ENCODE measurements at places on chromosomes 11 and 22.
A peak's percentile ranks its signal among the peaks of the same experiment; 100 is the strongest.

DNA sequence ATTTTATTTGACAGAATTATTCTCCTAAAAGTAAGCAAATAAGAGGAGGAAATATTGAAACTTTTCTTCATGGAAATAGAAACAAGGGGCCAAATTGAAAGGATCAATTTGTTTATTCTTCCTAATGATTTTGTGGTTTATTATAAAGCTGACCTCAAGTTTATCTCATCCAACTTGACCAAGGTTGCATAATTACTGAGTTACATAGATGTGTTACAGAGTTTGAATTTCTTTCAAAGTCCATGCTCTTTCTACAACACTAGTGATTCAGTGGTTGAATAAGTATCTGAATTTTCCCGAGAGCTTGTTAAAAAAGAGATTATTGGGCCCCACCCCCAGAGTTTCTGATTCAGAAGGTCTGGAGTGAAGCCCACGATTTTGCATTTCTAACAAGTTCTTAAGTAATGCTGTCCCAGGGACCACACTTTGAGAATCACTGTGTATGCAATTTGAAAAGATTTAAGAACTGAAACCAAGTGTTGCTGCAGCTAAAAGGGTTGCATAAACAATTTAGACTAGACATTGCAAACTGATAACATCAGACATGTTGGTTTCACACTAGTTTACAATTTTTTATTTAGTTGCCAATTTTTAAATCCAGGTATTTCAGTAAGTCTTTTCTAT is 485.7 kb upstream of the ANO5 start:
- DNase-seq = no peak

DNA sequence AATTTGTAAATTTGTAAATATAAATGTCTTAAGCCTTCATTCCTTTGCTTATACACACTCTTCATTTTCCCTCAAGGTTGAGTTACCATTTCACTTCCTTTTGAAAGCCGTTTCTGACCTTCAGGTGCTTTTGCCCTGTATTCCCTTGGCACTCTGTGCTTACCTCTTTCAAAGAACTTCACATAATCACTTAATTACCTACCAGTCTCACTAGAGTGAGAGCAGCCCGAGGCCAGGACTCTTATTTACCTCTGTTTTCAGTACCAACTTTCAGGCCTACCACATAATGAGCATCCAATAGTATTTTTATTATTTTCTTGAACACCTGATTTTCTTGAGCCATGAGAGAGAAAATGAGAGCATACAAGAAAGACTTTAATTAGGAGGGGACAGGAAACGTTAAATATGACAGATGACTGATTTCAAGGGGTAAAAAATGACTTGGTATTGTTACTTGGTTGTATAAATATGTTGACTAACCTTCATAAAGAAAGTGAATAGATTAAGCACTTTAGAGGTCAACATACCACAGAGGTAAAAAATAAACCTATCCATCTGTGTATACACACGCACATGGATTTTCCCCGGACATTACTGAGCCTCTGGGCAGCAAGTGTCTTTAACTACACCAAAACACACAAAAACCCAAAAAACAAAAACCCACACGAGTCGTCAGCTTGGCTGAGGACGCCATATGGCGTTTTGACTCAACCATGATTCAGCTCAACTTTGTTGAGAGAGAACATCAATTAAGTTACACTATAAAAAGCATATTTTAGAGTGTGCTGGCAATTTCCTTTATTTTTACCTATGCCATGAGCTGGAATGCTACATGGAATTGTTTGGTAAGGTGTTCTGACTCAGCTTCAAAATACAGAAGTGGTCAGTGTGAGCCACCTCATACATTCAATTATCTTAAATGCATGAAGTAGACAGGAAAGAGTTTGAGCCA is 7.6 kb downstream of the ATXN10 start:
- DNase-seq = no peak

DNA sequence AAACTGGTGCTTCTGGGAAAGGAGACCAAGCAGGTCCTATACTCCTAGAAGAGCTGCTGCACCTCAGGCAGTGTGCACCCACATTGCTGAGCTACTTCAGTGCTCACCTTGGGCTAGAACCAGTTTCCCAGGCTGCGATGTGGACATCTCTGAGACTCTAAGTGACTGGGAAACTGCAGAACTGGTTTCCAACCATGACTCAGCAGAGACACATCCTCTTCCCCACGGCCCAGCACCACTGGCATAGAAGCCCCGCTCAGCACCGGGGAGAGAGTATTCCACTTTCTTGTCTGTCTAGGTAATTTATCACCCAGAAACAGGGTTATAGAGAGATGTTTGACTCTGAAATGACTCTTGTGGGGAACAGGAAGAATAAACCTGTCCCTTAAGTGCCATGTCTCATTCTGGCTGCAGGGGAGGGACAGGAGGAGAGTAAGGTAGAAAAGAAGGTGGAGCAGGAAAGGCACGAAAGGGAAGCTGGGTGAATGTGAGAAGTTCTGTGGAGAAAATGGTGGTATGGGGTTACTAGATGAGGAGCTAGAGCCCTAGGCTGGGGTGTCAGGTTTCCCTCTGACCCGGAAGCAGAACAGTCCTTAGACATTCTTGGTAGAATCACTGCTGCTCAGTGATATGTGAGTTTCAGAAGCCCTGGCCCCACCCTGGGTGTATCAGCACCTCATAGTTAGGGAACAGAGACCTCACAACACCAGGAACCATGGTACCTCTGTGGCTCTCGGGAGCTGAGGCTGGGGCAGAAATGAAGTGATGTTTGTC is 340.4 kb upstream of the NCAM1 start:
- no peak for DNase-seq

GRCh38 chr22:24115247-24116207 is 65.8 kb upstream of the SUSD2 start:
- DNase-seq = no peak

- DNase-seq = no peak
Measured at GRCh38 chr11:67365736-67366444, 7.5 kb downstream of the CLCF1 start.

DNA sequence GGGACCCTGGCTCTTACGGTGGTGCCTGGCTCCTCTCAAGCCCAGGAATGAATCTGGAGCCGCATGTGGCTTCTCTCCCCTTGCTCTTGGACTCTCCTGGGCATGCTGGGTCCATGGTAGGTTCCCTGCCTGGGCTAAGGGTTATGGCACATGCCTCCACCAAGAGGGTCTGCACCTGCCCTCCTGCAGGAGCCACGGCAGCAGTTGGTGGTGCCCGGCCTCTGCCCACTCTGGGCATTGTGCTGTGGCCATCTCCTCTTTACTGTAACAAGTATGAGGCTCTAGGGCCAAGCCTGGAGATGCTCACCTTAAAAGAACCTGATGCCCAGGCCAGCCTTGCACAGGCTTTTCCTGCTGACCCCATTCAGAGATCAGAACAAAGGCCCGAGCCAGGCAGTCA is 104.0 kb upstream of the PITPNB start:
- DNase-seq = no peak

GRCh38 chr11:69638941-69639681 is 1.8 kb upstream of the CCND1 start:
- DNase-seq = peak; percentile 20

- DNase-seq = no peak
Measured at GRCh38 chr11:131217313-131218310, 152.8 kb upstream of the NTM start.

GRCh38 chr22:35301372-35301874 is 1.7 kb downstream of the TOM1 start:
- DNase-seq = peak; percentile 31

DNA sequence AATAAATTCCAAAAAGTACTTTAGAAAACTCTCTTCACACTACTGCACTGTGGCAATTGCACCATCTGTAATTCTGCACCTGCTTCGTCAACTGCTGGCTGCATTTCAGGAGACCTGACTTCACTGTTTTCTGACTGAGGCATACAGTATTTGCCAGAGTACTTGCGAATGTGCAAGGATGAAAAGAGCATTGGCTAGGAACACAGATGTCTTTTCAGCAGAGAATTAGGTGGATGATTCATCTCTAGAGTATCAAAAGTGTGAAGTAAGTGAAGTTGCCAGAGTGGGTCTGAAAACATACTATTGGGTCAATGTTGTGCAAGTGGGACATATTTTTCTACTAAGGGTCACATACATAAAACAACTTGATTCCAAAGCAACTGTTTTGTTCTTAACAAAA is 427.5 kb upstream of the CCDC90B start:
- DNase-seq = no peak

- DNase-seq = no peak
Measured at GRCh38 chr11:66335531-66336233, 552 bp downstream of the RIN1 start.

- peak; percentile 27 for DNase-seq
Measured at GRCh38 chr11:8328848-8329330, 65.2 kb upstream of the LMO1 start.

GRCh38 chr22:43969021-43969878 is 14.0 kb downstream of the SAMM50 start:
- DNase-seq = no peak

DNA sequence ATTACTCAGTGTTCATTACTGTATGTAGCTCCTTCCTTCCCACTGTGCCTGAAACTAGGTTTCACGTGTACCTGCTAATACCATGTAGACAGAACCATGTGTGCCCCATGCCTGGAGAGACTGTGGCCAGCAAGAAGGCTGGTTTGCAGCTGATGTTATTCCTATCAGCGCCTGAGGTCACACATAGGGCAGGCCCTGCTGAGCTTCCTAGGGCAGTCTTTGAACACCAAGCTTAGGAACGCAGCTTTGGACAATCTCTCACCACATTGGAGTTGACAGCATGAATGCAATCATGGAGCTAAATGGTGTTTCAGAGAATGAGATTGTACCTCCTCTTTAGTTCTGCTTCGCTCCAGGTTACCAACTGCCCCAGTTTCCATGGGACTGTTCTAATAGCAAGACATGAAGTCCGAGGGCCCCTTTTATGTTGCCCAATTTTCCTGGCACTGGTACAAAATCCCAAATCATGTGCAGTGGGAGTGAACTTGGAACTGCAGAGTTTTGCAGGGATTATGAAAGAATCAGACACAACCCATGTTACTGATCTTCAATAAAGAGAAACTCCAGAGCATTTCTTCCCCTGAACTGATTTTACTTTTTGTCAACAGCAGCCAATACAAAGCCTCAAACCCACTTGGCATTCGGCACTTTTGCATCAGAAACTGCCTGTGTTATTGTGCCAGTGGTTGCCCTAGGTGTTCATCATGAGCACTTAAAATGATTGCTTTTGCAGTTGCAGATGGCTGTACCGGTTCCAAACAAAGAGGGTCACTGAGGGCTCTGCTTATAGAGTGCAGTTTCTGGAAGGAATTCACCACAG is 154.2 kb upstream of the TTC12 start:
- no peak for DNase-seq

GRCh38 chr11:67983951-67984350 is 19.9 kb downstream of the UNC93B1 start:
- DNase-seq = no peak

DNA sequence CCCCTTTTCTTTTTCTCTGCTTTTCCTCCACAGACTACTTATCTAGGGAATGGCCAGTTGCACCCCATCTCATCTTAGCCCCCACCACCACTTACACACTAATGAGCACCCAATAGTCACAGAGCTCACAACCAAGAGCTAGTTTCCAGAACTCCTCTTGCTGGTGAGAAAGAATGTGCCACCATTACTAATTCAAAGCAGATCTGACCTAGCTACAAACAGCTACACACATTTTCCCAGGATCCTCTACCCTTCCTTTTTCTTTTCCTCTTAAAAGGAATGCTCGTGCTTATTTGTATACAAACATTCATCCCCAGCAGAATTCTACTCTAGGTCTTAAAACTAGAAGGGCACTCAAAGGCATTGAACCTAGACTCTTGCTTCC is 136.8 kb downstream of the CD44 start:
- no peak for DNase-seq

- DNase-seq = no peak
Measured at GRCh38 chr11:102830001-102830727, 13.2 kb downstream of the MMP3 start.

- no peak for DNase-seq
Measured at GRCh38 chr11:2737226-2737590, 37.4 kb upstream of the KCNQ1OT1 start.

DNA sequence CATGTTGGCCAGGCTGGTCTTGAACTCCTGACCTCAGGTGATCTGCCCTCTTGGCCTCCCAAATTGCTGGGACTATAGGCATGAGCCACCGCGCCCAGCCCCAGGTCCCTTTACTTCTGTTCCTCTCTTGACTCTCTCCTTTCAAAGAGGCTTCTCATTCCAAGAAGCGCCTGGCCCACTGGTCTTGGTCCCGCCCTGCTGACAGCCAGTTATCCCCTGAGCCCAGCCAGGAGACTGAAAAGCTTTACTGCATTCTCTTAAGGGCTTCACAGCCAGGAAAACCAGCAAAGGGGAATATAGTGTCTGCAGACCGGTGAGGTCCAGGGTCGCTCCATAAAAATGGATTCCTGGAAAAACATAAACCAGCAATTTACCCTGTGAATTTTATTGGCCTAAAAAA is 68.3 kb downstream of the NFAM1 start:
- no peak for DNase-seq

DNA sequence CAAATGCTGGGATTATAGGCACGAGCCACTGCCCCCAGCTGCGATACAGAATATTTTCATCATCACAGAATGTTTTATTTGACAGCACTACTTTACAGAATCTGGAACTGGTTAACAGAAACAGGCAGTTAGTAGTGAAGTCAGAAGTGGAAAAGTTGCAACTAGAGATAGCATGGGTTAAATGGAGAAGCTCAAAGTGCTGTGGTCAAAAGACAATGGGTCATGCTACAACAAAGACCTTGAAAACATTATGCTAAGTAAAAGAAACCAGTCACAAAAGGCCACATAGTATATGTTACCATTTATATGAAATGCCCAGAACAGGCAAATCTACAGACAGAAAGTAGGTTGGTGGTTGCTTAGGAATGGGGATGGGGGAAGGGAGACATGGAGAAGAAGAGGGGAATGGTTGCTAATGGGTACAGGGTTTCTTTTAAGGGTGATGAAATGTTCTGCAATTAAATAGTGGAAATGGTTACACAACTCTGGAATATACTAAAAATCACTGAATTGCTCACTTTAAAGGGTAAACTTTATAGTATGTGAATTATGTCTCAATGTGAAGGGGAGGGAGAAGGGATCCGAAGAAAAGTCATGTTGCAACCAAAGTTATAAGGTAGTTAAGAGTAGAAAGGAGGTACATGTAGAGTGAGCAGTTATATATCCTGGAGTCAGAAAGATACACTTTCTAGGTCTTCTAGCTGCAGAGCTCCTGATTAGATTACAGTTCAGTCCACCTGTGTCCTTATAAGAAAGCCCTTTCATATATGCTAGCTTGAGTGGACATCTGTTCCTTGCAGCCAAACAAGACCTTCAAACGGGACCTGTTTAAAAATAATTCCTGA is 46.3 kb upstream of the RAPSN start:
- no peak for DNase-seq

Measured in CD4-positive, alpha-beta T cell treated with Interleukin-17A for 1 hour (primary cell).